ENCODE measurements at places on chromosomes 2 and 18.

- no peak for DNase-seq
Measured at GRCh38 chr2:105790461-105791149, 45.9 kb downstream of the NCK2 start.

DNA sequence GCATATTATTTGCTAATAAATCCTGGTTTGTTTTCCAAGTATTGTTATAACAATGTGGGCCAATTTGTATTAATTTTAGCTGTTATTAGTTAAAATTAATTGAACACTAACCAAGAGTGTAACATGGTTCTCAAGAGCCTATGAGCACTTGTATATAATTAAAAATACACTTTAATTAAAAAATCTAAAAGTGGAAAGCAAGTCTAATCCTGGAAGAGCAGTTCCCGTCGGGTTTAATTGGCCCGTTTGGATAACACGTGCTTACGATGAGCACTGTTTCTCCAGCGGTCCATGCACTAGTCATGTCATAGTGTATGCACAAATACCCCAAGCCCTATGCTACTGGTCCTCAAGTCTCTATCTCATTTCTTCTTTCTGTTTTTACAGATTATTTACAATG, 49.0 kb downstream of the DCDC2C start:
- DNase-seq = no peak

- DNase-seq = no peak
Measured at GRCh38 chr18:23053776-23054457, 81.4 kb upstream of the CABLES1 start.

DNA sequence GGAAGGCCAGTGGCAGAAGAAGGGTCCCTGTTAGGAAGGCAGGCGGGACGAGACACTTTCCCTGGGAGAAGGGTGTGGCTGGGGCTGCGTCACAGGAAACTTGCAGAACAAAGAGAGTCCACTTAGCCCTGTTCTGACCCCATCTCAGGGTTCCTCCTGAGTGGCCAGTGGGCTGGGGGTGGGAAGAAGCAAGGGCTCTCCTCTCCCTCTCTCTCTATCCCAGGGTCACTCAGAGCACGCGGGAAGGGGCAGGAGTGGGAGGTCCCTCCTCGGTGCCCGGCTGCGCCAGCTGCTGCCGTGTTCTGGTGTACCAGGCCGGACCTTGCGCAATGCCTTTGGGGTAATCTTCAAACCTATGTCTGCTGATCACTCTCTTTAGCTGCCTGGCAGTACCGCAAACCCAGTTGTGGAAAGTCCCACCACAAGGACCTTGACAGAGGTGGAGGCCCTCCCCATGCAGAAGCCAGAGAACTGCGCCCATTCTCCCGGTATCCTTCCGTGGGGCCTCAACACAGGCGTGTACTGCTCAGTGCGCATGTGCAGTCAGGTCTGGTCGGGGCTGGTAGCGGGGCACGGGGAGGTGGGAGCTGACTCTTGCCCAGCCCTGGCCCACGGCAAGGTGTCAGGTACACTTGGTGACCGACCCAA, 47.8 kb upstream of the ST3GAL5 start:
- no peak for DNase-seq

DNA sequence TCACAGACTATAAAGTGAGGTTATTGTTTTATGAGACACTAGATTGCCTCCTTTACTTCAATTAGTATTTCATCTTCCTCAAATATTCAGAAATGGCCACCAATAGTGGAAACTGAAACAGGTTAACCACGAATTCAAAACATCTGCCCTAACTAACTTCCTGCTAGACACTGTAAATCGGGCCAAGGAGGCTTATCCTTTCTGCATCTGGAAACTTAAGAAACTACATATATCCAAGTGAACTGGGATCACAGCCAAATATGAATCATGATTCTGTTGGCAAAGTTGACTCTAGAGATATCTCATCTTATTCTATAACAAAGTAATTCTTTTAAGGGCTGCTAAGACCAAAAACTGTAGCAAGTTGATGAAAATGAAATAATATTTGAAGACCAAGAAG, 136.6 kb upstream of the ZC3H15 start:
- DNase-seq = peak; percentile 80

DNA sequence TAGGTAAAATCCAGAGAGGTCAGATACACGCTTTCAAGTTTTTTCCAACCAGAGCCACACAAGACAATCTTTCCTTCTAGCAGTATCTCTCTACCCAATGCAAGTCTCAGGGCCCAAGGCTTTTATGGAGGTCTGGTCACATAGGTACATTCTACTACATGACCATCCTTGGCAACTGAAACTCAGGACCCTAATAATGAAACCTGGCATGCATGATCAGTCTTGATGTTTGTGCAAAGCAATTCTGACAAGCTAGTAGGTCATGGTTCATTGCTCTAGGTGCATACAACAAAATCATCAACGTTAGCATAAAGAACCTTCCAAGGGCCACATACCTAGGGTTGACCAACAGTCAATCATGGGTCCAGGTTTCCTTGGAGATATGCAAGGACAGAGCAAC, 33.2 kb upstream of the CCDC88A start:
- no peak for DNase-seq

- no peak for DNase-seq
Measured at GRCh38 chr2:65077898-65078297, 21.7 kb downstream of the CEP68 start.

- no peak for DNase-seq
Measured at GRCh38 chr2:12001621-12002020, 255.2 kb downstream of the LPIN1 start.

DNA sequence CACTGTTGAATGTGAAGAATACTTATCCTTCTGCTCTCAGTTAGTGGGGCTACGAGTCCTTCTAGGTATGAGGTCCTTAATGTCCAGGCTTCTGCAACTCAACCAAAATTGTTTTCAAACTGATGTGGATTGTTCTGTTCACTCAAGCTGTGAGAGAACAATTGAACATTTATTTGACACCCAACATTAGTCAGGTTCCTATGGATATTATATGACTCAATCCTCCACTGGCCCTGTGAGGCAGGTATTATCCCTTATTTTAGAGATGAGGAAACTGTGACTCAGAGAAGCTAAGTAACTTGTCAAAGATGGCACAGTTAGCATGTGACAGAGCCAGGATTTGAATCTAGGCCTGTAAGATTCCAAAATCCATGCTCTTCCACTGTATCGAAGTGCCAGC, 1.2 kb upstream of the LYG2 start:
- no peak for DNase-seq

DNA sequence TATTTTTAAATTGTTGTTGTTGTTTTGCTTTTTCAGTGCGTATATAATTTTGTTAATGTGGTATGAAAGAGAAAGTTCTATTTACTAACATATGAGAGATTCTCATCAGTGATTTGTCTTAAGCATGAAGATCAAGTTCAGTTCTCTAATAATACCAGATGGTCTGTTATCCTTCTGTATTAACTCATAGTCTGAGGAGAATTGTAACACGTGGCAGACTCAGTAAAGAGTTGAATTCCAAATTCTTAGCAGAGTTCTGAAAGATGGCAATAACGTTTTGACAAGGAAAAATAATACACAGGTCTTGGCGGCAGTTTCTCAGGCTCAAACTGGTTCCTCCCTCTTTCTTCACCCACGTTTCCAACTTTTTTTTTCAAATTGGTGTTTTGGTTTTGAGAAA, 17.2 kb upstream of the COL3A1 start:
- peak; percentile 75 for DNase-seq

DNA sequence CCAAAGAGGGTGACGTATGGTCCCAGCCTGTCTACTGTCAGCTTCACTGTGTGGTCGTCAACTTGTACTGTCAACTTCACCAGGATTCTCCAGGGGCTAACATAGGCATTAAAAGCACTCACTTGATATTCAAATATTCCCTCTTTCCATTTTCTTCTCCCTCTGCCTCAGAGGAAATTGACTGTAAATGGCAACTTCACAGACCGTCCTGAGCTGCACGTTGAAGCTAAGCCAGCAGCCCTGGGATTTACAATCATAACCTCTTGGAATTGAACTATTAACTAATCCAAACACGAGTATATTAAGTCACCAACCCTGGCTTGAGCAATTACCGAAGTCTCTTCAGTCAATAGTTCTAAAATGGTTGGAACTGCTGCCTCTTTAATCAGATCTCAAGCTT, 38.5 kb downstream of the SLC4A3 start:
- DNase-seq = no peak

- DNase-seq = no peak
Measured at GRCh38 chr2:6810961-6811360, 54.7 kb downstream of the CMPK2 start.

DNA sequence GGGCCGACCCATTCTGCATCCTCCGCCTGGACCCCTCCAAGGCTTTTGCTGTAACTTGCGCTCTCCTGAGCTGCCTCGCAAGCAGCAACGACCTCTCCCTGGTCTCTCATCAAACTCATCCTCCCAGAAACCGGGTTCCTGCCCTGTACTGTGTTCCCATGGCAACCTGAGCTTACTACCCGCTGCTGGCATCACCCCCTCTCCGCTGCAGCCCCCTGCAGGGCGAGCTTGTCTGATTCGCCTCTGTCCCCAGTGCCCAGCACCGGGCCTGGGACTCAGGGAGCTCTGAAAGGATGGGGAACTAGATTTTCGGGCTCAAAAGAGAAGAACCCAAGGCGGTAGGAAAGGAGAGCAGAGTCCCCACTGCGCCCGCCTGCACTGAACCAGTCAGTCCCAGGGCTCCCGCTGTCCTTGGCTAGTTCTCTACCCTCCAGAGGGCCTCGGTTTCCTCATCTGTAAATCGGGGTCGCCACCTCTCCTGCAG, 463 bp downstream of the HS1BP3 start:
- DNase-seq = peak; percentile 35

GRCh38 chr2:232435375-232435648, 20.6 kb upstream of the ALPI start:
- DNase-seq = no peak

- DNase-seq = peak; percentile 23
Measured at GRCh38 chr2:172096626-172097547, 5.8 kb downstream of the DLX2 start.

DNA sequence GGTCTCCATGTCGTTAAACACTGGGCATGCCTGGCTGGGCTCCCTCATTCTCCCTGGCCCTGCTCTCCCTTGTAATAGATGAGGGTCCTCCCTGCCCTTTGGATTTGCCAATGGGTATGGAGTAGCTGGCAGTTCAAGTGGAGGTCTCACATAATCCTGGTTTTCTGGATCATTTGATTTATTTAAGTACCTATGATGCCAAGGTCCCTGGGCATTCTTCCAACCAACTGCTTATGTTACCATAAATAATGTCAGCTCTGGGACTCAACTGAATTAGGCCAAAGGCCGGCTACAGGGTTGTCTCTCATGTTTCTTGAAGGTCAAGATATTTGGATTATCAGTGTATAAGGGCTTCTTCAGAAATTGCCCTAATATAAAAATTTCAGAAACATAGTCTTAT, 104.9 kb upstream of the LYPD6 start:
- no peak for DNase-seq

- DNase-seq = no peak
Measured at GRCh38 chr2:181879295-181879694, 12.2 kb upstream of the ITPRID2 start.

DNA sequence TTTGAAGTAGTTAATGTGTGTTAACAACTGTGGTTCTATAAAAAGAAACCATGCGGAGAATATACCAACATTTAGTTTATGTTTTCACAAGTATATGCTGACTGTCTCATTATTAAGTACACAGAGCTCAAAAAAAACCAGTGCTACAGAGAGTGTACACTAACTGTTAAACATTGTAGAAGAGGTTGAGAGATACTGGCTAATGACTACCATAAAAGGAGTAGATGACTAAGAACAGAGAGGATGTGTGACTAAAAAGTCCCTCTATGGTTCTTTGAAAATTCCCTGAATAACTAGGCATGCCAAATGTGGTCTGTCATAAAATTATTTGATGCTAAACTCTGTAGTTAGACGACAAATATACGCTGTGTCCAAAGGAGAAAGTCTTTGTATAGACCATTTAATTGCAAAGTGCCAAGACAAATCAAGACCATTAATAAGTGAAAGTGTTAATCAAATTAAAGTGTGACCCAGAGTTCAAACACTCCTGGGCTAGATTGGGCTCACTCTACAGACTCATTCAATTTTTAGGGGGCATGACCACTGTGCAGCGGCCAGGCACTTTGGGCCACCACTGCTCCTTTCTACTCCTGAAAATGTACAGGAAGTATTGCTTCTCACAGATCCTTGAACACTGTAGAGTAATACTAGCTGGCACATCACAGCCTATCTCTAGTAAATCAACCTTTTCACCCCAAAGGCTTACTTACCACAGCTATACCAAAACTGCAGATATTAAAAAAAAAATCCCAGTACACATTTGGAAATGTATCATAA, 45.1 kb upstream of the SERTAD2 start:
- DNase-seq = no peak

GRCh38 chr18:35710581-35710980, 129.0 kb downstream of the GALNT1 start:
- DNase-seq = no peak

DNA sequence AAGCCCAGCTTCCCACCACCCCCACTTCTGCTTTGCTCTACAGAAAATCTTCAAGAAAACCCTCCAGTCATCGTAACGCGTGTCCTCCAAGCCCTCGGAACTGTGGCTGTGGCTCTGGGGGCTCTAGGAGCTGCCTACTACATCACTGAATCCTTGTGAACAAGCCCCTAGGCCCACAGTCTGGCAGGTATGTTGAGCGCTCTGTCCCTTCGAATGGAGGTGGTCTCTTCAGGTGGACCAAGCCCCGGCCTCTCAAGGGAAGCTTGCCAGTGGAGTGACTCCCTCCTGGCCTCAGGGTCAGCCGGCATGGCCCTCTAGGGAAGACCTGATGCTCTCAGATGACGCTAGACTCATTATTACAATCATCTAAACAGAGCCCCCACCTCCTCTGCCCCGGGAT, 6.7 kb downstream of the SPATA3 start:
- DNase-seq = no peak

DNA sequence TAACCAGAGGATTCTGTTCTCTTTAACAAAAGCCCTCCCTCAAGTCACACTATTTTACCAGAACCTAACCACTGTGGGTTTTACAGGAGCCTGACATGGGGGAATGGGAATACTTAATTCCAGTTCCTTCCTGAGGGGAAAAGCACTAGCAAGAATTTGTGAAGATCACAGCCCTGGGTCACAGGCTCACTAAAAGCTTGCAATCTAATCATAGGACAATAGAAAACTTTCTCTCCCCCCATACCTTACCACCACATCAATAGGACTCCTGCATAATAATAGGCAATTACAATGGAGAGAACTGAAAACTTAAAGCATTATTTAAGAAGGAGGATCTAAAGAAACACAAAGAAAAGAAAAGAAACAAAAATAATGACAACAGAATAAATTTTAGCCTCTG, 225.8 kb upstream of the ZNF804A start:
- no peak for DNase-seq

DNA sequence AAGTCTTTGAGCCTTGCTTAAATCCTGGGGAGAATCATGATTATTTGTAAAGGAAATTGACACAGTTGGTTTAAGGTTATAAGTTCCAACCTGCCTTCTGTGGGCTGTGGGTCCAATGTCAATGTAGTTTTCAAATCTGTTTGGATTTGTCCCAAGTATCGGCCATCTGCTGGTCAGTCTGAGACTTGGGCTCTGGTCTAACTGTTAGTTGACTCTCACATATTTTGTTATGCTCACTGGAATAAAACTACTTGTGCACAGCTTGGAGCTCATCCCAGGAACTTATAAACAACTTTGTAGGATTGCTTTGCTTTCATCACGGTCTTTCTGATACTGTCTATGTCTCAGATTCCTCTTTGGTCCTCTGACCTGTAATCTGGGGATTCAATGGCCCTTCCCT, 1026.2 kb upstream of the ZEB2 start:
- no peak for DNase-seq

Data from skin of body (tissue), 3 donors.